H7 (cell line): ENCODE measurements at places on chromosomes 12 and 14. TPM values are rescaled to one million over a fixed set of nuclear protein-coding genes. Genes with fewer than 3 reads are reported as not detected.

SLC38A6 gene
- total RNA-seq, result 6.1 and 7.2 TPM in 2 replicates

DNA sequence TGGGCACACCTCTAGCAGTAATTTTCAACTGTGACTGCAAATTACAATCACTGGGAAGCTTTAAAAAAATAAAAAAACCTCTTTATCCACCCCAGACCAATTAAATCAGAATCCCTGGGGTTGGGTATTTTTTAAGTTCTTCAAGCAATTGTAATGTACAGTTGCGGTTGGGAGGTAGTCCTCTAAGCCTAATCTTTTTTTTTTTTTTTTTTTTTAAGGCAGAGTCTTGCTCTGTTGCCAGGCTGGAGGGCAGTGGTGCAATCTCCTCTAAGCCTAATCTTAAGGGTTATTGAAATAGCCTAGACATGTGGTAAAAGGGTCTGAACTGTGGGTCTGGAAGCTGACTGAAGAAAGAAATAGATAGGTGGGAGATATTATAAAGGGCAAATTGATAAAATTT, 230.5 kb downstream of the AKAP6 start:
- no peak for DNase-seq

KRT86 gene
- total RNA-seq, result not detected in 2 replicates

PRH2 gene
- total RNA-seq, result 0.21 TPM in 1 of 2 replicates, not detected in the other

CYP27B1 gene
- total RNA-seq, result 0.26 and 0.59 TPM in 2 replicates

SIX4 gene
- total RNA-seq, result 24.7 and 25.8 TPM in 2 replicates

DNA sequence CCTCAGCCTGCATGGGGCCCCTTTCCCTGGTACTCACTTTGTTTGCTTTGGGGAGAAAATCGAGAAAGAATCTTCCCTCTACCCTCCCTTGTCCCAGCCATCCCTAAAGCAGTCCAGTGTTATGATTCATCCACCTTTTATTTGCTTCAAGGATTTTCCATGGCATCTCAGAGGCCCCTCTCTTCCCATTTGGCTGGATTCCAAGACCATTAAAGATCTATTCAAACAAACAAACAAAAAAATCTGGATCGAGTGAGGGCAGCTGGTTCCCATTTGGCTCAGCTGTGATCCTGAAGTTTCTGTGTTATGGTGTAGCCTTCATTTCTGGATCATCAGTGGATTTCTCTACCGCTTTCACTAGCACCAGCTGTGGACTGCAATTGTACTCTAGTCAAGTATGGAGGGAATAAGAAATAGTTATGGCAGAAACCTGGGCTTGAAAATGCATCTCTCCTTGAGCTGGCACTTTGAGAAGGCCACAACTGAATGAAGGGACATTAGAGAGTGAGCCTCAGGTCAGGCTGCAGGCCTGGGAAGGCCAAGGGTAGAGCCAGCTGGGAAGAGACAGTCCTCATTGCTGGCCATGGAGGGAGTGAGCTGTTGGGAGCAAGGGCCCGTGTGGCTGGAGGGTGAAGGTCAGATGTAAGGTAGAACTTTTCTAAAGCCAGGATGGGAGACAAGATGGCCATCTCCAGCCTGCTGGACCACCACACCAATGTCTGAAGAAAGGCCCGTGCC, 13.7 kb downstream of the KRT71 start:
- DNase-seq, result no peak

CRIP1 gene
- total RNA-seq, result 0.96 and 5.4 TPM in 2 replicates

DNA sequence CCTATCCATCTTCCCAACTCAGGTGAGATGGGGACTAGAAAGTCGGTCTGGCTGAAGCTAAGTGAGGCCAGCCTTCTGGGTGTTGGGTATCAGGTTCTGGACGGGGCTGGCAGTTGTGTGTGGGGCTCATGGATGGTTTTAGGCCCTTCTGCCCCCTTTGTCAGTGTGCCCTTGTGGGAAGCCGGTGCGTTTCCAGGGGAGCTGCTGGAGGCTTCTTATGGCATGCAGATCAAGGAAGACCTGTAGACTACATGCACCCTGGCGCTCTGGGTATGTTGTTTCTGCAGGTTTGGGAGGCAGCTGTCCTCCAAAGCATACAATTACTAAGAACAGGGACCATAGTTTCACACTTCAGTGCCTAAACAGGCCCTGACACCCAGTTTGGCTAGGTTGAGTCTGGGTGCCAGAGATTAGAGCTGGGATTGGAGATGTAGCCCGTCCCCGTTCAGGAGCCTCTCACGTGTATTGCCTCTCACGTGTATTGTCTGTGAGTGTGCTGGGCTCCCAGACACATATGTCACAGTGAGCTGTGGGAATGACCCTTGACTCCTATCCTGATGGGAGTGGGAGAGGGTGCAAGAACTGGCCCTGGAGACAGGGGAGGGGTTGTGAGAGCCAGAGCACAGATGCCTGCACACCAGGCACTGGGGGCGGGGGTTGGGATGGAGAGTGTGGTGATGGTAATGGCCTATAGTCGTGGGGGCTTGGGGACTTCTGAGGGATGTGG, 84.4 kb downstream of the SLC25A47 start:
- no peak for DNase-seq

ACVRL1 gene
- total RNA-seq, result 0.07 and 0.33 TPM in 2 replicates

GRCh38 chr12:127811988-127812387, 455.0 kb upstream of the TMEM132C start:
- peak; percentile 18 for DNase-seq

HCAR1 gene
- 0.04 TPM in 1 of 2 replicates, not detected in the other for total RNA-seq

GSC gene
- total RNA-seq, result 55.8 and 106 TPM in 2 replicates

DNA sequence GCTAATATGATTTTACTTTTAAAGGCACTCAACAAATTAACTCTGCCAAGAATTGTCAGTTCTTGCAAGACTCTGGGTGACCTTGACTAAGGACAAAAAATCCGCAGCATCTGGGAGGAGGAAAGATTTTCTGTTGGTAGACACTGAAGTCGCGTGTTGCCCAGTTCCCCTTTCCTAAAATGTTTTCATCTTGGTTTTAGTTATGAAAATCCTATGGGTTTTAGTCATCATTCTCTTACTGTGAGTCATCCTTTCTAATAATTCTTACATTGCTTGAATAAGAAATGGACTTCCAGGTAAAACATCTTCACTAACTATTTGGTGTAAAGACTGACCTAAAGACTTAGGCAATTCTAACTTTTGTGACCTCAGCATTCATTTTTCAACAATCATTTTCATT, 9.1 kb downstream of the GSG1 start:
- no peak for DNase-seq

TPPP2 gene
- total RNA-seq, result 0.15 TPM in 1 of 2 replicates, not detected in the other

KIAA0586 gene
- total RNA-seq, result 20.4 and 30.9 TPM in 2 replicates

CISTR gene
- not detected in 2 replicates for total RNA-seq

PLEKHD1 gene
- total RNA-seq, result 0.10 and 0.37 TPM in 2 replicates

DNA sequence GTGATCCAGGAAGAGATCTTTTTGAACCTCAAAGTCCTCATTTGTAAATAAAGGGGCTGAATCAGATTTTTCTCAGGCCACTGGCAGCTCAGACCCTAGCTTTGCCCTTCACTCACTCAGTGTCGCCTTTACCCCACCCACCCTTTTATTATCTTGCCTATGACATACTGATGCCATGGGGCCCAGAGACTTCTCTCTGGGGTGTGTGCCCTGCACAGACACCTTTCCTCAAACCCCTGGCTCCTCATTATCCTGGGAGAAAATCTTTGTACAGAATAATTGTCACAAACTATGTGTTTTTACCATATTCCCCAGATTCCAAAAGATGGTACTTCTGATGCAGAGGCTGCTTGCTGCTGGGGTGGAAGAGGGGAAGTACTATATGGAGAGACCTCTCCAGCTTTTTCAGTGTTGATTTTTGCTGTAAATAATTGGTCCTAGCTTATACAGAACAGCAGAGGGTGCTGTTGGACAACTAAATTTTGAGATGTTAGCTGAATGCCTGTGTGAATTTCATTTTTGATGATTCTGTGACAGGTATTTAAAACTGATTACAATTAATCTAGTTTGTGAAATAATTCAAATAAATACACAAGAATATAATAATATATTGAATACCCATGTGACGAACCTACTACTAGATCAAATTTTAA, 53.9 kb upstream of the DCD start:
- DNase-seq, result peak; percentile 49

- DNase-seq, result no peak
Observed at GRCh38 chr12:12282761-12283425, 16.0 kb upstream of the LRP6 start.

BCAT1 gene
- total RNA-seq, result 150 and 157 TPM in 2 replicates

A2ML1 gene
- 3.9 and 6.1 TPM in 2 replicates for total RNA-seq

GRCh38 chr12:54598970-54599369, 10.5 kb upstream of the PPP1R1A start:
- DNase-seq, result no peak

DNA sequence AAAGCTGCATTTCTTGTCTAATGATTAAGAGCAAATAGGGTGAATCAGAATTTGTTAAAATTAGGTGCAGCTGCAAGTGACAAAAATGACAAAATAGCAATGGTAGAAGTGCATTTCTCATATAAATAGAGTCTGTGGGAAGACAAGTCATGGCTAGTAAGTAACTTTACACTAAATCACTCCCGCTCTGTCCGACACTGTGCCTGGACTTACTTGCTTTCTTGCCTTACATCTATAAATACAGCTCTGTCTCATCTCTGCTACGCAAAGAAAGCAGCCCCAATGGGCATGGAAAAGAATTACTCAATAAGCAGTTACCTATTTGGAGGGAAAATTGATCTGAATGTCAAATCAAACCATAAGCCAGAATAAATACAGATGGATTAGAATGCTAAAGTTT, 245.4 kb upstream of the KRR1 start:
- DNase-seq, result no peak

PRH1 gene
- total RNA-seq, result 5.2 and 7.0 TPM in 2 replicates

- no peak for DNase-seq
Observed at GRCh38 chr12:88737838-88738472, 157.7 kb upstream of the KITLG start.
